ENCODE measurements at places on chromosomes 1 and 21.
A peak's percentile ranks its signal among the peaks of the same experiment; 100 is the strongest.

DNA sequence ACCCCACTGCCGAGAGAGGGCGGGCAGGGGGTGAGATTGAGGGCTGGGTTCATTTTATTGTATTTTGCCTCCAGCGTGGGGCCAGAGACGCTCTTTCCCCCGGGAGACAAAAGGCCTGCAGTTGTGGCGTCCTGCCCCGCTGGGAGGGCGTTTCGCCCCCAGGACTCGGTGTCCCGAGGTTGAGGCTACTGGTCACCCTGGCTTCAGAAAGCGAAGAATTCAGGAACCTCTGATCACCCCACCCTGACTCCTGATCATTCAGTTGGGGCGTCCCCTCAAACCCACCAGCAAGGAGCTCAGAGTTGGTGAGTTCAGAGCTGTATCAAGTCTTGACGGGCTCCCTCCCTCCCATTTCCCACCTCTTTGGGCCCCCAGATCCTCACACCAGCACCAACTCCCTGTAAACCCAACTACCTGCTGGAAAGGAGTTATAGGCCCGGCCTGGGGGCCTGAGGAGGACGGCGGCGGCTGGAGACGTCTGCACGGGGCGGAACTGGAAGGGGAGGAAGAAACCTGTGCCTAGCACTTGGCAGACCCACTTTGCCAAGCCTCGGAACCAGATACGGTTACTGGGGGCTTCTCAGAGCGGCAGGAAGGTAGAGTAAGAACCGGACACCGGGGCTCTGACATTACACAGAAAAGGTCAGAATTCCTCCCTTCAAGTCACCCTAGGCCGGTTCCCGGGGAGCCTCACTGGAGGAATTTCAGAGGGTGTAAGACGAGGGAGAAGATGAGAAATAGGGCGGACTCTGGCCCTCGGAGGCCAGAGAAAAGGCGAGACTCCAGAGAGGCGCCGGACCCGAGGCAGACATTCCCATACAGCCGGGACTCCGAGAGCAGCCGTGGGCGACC, 761 bp upstream of the PAX7 start:
- no peak for DNase-seq

GRCh38 chr1:35047188-35047858, 15.6 kb upstream of the ZMYM6 start:
- no peak for DNase-seq

DNA sequence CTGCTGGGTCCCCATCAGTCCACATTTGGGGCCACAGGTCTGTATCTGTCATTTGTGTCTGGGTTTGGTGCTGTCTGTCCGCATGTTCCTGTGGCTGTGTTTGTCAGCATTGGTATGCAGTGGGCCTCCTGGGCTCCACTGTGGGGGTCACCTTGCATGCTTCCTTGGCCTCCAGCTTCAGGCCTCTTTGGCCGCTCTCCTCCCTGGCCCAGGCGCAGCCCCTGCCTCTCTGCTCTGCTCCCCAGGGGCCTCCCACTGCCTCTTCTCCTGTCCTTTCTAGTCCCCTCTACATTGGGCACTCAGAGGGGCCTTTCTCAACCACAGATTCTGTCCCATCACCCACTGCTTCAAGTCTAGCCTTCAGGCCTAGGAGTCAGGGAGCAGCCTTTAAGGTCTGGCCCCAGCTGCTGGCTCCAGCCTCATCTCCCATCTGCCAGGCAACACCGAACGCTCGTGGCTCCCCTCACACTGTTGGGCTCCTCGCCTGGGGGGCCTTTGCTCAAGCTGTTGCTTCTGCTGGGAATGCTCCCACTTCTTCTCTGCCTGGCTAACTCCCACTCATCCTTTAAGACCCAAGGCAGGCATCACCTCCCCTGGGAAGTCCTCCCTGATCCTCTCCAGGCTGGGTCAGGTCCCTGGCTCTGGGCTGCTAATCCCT, 14.6 kb downstream of the ZNF362 start:
- no peak for DNase-seq

DNA sequence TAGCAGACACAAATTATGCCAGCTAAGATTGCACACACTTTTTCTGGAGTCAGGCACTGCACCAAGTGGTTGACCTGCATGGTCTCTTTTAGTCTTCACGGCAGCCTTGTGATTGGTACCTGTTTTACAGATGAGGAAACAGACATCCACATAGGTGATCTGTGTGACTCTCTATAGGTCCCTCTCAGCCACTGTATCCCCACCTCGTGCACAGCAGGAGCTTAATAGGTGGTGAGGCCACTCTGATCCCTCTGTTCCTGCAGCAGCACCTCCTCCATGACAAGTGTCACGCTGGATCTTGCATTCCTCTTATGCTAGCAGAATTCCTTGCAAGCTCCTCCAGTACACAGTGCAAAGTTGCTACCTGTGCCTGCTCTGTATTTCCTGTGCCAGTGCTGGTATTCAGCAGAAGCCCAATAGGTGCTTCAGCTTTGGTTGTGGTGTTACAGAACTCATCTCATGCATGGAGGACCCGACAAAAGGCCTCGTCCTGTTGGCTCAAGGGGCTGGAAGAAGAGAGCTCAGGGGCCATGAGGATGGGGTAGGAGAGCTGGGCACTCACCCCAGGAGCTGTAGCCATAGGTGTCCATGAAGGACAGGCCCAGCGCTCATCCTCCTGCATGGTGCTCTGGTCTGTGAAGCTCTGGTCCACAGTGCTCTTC, 546.7 kb downstream of the PTPRU start:
- peak; percentile 17 for DNase-seq

GRCh38 chr1:9128166-9128519, 759 bp downstream of the GPR157 start:
- DNase-seq = no peak

DNA sequence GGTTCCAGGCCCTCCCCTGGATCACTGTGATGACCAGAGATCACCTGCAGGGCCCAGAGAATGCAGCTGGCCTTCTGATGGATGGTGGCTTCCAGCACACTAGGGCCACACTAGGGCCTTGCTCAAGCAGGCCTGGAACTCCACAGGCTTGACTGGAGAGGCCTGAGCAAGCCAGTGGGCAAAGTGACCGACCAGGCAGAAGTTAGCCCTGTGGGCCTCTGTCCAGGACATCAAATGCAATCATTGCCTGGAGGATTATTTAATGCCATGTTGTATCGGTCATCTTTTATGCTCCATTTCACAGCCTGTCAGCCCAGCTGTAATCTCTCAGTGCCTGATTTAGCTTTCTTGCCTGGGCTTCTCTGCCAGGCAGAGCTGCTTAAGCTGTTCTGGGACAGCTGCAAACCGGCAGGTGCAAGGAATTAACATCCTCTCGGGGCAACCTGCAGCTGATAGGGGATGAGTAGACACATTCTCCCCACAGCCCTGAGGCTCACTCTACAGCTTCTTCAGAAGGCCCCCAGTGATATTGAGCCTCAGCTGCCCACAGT, 17.7 kb downstream of the NENF start:
- DNase-seq = no peak

GRCh38 chr1:17890815-17891191, 135.7 kb downstream of the ACTL8 start:
- DNase-seq = no peak

DNA sequence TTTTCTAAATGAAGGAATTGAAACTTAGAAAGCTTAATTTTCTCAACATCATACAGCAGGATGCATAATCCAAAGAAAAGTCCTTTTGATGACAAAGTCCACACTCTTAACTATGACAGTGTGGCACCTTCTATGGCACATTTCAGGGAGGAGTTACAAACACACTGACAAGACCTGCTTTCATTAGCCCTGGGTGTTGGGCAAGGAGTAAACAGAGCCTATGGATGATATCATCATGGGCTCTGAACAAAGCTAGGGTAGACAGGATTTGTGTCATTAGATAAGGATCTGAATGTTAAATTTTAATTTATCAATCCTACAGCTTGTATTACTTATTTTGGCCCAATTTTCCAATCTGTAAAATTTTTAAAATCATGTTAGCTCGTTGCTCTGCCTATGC, 62.6 kb upstream of the DENND1B start:
- DNase-seq = no peak

- no peak for DNase-seq
Observed at GRCh38 chr21:35502821-35503220, 453.7 kb upstream of the RUNX1 start.

GRCh38 chr1:226690460-226690982, 48.6 kb downstream of the ITPKB start:
- peak; percentile 49 for DNase-seq

GRCh38 chr1:208165659-208166058, 78.5 kb downstream of the PLXNA2 start:
- no peak for DNase-seq

DNA sequence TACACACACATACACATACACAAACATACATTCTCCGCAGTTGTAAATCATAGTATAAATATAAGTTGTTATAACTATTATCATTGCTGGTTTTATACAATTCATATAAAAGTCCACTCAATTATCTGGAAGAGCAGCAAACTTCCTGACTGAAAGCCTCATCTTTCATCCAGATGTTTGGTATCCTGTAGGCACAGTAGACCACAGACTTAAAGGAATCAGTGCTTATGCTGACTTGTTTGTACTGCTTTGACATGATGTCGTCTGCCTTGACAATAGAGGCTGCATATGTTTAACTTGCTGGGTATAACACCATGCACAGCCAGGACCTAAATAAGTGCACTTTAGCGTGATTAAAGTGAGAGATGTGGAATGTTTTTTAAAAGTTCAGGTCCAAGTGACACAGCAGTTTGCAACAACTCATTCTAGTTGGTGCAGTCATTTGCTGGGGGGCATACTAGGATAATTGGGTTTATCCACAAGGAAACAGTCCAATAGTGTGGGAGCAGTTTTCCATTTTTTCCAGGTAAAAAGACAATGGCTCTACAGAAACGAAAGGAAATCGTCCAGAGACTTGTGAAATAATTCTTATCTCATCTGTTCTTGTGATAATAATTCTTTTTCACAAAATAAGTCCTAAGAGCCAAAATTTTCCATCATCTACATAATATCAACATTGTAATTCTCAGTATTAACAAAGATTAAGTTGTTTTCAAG, 110.3 kb upstream of the TSPAN2 start:
- DNase-seq = no peak

DNA sequence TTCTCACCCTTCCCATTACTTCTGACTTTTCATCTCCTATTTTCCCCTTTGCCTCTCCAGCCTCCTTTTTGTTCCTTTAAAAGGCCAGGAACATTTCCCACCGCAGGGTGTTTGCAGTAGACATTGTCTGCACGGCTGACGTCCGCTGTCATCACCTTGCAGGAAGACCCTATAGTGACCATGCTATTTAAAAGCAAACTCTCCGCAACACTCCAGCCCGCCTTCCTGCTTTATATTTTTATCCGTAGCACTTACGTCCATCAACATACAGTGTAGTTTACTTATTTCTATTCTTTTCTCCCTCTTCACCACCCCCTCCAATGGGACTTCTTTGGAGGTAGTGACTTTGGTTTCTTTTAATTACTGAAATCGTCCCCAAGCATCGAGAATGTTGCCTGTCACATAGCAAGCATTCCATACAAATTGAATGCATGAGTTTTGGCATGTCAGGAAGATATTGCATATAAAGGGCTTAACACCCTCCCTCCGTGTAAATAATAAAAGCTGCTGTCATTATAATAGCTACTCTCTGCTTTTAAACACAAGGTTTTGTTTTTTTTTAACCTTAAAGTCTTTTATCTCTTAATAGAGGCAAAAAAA, 19.8 kb downstream of the SLC25A33 start:
- DNase-seq = no peak

- DNase-seq = peak; percentile 48
Observed at GRCh38 chr1:93079685-93080141, 630 bp downstream of the MTF2 start.

- no peak for DNase-seq
Observed at GRCh38 chr1:51555866-51556619, 37.0 kb upstream of the EPS15 start.

DNA sequence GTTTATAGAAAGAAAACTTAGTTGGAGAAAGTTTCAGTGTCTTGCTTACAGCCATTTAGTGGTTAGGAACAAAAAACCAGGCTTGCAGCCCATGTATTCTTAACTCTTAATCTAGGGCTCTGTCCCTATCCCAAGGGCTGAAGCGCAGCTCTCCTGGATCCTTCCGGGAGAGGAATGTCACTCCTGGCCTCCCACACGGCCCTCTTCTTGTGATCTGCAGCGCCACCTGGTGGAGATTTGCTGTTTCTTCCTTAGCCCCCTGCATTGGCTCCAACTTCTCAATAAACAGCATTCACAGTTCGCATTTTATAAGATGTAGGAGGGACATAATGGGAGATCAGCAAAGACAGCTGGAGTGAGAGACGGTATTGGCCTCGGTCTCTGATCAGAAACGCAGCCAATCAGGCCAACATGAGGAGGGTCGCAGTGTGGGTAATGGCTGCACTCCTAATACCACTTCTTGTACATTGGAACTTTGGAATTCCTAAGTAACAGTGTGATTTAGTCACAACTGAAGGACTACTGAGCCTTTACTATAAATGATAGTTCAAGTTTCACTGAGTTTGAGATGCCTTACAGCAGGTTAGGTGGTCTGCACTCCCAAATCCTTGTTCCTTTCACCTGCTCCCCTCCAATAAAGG, 283.4 kb downstream of the ASTN1 start:
- DNase-seq = peak; percentile 63

GRCh38 chr21:26956216-26956615, 10.7 kb downstream of the ADAMTS5 start:
- no peak for DNase-seq

DNA sequence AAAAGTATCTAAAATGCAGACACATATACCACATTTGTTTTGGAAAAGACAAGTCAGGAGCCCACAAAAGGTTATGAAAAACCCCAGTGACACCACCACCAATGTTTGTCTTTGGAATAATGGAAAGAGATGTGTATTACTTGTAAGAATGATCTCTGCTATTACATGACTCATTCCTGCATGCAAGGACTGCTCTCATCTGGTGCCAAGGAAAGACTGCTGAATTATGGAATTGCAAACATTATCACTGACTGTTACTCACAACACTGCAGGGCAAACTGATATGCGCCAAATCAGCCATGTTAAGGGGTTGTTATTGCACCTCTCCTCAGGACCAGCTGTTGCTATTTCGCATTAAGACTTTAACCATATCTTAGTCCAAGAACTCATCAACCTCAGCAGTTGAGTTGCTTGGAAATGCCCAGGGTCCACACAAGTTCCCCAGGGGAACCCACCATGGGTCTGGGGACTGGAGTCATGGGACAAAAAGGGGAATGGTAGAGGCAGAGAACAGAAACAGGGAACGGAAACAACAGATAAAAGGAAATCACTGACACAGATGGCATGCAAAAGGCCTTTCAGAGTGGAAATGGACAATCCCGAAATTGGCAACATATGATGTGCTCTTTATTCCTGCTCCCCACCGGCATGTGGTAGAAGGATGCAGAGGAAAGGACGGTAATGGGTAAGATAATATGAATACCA, 34.4 kb downstream of the CAPZB start:
- DNase-seq = no peak

DNA sequence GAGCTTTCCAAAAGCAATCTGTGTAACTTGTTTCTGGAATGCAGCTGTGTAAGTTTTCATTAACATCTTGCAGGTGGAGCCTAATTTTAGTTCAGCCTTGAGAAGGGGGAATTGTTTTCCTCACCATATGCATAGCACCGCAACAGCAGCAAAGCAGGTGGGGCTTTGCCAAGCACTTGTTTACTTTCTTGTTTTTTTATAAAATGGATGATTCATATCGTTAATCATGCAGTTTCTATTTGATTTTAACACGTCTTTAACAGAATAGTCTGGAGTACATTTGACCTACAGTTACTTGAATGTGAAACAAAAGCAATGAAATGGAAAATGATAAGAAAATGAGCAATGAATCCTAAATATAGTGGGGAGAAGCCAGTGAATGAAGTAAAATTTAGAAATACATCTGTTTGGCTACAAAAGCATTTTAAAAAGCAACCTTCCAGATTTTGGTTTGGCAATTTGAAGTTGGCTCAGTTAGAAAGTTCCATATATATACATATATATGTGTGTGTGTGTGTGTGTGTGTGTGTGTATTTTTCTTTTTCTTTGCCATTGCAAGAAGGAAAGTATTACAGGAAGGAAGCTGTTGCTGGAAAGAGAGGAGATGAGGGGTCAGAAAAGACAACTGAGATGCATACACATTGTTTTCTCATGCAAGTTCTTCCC, 119.0 kb upstream of the ADGRL2 start:
- DNase-seq = no peak
